Stimulated activated CD8-positive, alpha-beta memory T cell treated with anti-CD3 and anti-CD28 coated beads, Interleukin-7, amount 100 ng/mL, for 1 hour (primary cell): ENCODE measurements at places on chromosomes 2 and 18.

GRCh38 chr2:158676696-158677095 lies 118.4 kb upstream of the DAPL1 start:
- DNase-seq: no peak

GRCh38 chr2:157839162-157839801 lies 36.8 kb downstream of the ACVR1 start:
- DNase-seq: no peak

- no peak for DNase-seq
Measured at GRCh38 chr2:37692711-37693110, 21.3 kb upstream of the CDC42EP3 start.

DNA sequence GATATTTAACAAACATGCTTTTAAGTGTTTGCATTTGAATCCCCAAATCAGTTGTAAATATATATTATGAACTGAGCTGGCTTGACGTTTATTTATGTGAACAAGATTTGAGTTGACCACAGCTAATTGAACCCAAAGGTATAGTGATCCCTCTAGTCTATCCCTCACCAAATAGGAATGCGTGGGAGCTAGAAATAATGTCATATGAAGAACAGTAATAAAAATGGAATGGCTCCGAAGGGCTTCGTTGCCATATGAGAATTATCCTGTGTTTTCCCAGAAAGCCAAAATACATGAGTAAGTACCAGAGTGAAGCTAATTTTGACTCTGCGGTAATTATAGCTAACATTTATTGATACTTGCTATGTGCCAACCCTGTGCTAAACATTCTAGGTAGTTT lies 142.7 kb downstream of the ADCYAP1 start:
- no peak for DNase-seq

GRCh38 chr18:12007063-12007462 lies 25.8 kb downstream of the IMPA2 start:
- DNase-seq: no peak

GRCh38 chr2:26630669-26631360 lies 10.4 kb downstream of the CIB4 start:
- no peak for DNase-seq

DNA sequence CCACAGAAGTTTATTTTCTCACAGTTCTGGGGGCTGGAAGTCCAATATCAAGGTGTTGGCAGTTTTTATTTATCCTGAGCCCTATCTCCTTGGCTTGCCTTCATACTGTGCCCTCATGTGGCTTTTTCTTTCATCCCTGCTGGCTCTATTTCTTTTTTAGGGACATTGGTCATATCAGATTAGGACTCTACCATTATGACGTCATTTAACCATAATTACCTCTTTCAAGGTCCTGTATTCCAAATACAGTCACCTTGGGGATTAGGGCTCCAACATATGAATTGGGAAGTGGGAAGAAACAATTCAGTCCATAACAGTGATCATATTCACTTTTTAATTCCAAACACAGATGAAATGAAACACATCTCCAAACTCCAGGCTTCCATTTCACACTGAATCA lies 286.0 kb downstream of the SUCLG1 start:
- no peak for DNase-seq

GRCh38 chr2:238420878-238421694 lies 5.6 kb upstream of the ASB1 start:
- DNase-seq: no peak

- no peak for DNase-seq
Measured at GRCh38 chr2:24380820-24381219, 20.5 kb upstream of the ITSN2 start.

GRCh38 chr2:190634381-190634780 lies 14.5 kb upstream of the NAB1 start:
- no peak for DNase-seq

DNA sequence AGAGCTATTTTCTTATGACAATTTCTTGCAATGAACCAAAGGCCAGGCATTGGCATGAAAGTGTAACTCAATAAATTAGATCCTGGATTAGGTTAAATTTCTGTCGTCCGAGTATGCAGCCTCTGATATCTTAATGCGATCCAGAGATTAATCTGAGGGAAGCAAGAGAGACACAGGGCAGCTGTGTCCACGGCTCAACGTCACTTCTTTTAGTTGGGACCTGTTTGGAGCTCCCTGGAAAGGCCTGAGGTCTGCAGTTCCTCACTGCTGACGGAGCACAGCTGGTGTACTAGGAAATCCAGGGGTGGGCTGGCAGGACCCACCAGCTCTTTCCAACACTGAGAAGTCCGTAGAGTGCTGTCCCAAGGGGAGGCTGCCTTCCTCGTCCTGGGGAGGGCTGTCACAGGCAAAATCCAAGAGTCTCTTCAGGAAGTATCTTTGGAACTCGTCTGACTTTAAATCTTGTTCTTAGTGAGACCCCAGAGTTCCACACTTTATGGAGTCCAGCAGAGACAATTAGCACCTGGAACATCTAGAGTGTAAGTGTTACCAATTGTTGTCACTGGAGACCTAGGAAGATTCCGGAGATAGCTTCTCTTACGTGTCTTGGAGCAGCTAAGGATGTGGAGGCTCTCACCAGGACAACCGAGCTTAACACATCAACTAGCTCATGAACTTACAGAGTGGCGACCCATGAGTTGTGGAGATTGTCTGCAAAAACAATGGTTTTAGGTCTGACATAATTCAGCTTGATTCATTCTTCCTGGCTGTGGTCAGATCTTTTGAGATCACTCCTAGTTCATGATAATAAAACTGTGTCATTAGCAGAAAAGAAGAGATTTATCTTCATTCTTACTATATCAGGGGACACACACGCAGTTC lies 173.7 kb downstream of the ACKR3 start:
- no peak for DNase-seq

- no peak for DNase-seq
Measured at GRCh38 chr2:8016688-8017087, 665.2 kb upstream of the ID2 start.

DNA sequence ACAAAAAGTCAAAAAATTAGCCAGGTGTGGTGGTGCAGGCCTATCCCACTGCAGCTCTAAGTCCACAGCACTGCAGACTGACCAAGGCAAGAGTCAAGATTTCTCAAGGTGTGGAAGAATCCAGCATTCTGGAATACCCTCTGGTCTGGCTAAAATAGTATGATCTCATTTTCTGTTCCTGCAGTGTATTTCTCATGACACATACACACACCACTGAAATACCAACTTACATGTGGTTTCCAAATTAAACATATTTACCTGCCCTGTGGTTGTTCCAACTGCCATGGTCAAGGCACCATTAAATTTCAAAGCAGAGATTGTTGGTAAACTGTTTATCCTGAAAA lies 30.9 kb downstream of the NOL10 start:
- DNase-seq: no peak

GRCh38 chr2:68726608-68727367 lies 7.8 kb upstream of the ARHGAP25 start:
- DNase-seq: peak; percentile 46

- DNase-seq: no peak
Measured at GRCh38 chr2:204706939-204707338, 161.7 kb downstream of the PARD3B start.

GRCh38 chr2:105510761-105511528 lies 112.1 kb upstream of the FHL2 start:
- no peak for DNase-seq

- no peak for DNase-seq
Measured at GRCh38 chr2:32008805-32009515, 1.8 kb downstream of the MEMO1 start.

DNA sequence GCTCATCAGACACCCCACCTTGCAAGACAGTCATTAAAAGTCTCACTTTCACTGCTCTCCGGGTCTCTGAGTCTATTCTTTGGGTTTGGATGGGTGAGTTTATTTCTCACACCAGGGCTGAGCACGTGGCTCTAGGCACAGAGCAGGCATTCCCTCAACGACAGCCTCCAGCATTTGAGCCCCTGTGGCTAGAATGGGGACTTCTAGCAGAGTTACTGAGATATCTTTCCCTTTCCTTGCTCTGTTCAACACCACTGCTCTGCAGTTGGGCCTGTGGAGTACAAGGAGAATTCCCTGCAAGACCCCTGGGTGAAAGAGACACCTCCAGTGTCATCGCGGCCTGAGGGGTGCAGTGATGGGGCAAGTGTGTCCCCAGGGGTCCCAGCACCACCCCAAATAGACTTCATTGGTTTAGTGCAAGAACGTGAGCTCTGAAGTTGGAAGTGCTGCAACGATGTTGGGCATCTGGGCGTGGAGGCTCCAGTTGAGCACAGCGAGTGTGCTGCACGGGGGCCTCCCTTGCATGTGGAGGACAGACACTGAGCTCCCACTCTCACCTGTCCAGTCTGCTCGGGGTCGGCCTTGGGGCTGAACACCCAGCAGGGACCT lies 184.1 kb upstream of the HS6ST1 start:
- no peak for DNase-seq

GRCh38 chr2:216960671-216961268 lies 100.9 kb upstream of the TNP1 start:
- no peak for DNase-seq

GRCh38 chr2:203590496-203590895 lies 55.4 kb upstream of the RAPH1 start:
- no peak for DNase-seq

GRCh38 chr2:150391779-150392178 lies 95.7 kb downstream of the RND3 start:
- DNase-seq: no peak

- no peak for DNase-seq
Measured at GRCh38 chr2:99504844-99505584, 15.2 kb upstream of the REV1 start.

DNA sequence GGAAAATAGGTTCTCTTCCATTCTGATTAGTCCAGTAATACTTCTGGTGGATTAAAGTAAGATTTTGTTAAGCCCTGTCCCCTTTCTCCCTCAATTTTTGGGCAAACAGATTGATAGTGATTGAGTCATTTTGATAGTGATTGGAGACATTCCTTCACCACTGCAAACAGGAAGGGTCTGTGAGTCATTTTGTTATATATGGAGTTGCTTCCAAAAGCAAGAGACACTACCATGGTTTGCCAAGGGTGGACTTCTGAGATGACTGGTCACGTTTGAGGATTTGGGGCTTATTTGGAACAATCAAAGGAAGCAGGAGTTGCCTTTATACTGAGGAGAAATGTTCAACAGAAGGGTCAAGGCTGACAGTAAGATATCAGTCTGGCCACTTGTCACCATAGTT lies 249.9 kb downstream of the PARD3B start:
- no peak for DNase-seq

- DNase-seq: no peak
Measured at GRCh38 chr18:34729264-34729663, 19.2 kb downstream of the DTNA start.

DNA sequence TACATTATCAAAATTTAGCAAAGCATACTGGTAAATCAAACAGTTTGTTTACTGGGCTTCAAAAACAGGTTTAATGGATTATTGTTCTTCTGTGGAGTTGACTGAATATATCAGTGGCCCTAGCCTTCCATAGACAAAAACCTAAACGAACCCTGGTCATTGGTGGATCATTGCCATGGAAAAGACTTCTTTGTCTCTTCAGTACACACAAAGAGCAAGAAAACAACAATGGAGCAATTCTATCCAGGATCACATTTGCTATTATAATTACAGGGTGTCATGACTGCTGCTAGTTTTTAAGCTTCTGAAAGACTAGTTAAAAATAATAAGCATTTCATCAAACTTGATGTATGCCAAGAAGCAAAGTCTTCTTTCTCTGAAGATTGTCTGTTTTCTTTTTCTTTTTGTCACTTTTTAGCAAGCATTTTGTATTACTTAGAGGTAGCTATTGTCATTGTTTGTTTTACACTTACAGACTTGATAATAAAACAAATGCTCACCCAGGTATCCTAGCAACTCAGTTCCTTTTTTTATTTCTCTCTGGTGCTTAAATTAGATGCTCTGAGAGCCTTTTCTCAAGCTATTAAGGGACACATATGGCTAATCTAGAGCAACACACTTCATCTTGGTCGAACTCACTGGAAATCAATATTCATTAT lies 1228.7 kb upstream of the DDX18 start:
- DNase-seq: no peak

- no peak for DNase-seq
Measured at GRCh38 chr2:110770959-110771431, 38.6 kb downstream of the ACOXL start.

GRCh38 chr2:189959450-189959849 lies 103.1 kb downstream of the MSTN start:
- no peak for DNase-seq

GRCh38 chr2:30201990-30202389 lies 29.3 kb upstream of the LBH start:
- no peak for DNase-seq

GRCh38 chr2:235841863-235842262 lies 326.3 kb downstream of the GBX2 start:
- no peak for DNase-seq

DNA sequence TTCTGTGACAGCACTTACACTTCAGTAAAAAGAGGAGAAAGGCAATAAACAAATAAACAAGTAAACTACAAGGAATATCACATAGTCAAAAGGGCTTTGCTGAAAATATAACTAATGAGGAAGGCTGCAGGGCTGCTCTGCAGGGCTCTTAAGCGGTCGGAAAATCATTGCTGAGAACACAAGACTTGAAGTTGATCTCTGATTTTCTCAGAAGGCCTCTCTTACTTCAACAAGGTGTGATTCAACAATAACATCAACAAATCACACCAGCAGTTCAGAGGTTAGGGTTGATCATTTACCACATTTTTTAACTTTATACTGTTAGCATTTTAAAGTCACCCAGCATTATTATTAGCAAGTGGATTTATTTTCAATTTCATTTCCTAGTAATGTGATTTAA lies 215.6 kb downstream of the ARHGAP15 start:
- no peak for DNase-seq

DNA sequence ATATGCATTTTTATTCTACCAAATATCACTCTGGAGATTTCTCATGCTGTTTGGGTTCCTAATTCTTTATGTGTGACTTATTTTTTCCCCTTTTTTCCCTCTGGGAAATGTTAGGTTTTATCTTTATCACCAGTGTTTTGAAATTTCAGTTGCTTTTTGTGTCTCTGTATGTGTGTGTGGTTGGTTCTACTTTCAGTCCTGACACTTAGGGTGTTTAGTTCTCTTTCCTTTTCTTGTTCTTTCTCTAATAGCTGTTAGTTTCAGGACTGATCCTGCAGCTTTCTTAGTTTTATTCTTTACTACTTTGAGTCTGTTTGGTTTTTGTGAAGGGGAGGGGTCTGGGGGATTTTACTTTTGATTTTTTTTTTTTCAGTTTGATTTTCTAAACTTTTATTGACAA lies 23.1 kb downstream of the PPM1B start:
- DNase-seq: no peak

DNA sequence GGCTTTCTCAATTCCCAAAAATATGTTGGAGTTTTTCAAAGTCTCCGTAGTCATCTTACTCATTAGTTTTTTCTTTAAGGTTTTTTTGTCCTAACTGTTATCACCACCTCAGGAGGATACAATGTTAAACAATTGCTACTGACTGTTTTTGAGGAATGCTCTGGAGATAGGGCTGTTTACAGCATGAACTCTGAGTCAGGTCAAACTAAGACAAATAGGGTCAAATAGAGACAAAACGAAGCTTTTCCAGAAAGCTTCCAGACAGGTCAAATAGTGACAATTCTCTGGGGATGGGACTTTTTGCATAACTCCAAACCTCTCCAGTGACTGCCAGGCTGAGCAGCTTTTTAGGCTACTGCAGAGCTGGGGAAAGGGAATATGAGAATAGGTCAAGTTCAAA lies 15.2 kb upstream of the DIPK1C start:
- no peak for DNase-seq

- no peak for DNase-seq
Measured at GRCh38 chr18:77054288-77054605, 78.3 kb downstream of the MBP start.

GRCh38 chr18:10797896-10798295 lies 272.1 kb downstream of the NAPG start:
- no peak for DNase-seq
